ENCODE measurements at places on chromosomes 1 and 21. TPM values are rescaled to one million over a fixed set of nuclear protein-coding genes. Genes with fewer than 3 reads are reported as not detected.

GRCh38 chr1:7345516-7345915 is 425.6 kb upstream of the VAMP3 start:
- H3K27me3 ChIP-seq = no peaks in the 10 kb centered on the region
- H3K36me3 ChIP-seq = no peaks in the 10 kb centered on the region
- no peak overlapping the region for H3K27ac ChIP-seq
- no peak overlapping the region for H3K4me3 ChIP-seq
- H3K4me1 ChIP-seq = no peaks in the 10 kb centered on the region

GRCh38 chr1:9900142-9901043 is 9.7 kb downstream of the CTNNBIP1 start:
- no peaks in the 10 kb centered on the region for H3K36me3 ChIP-seq
- H3K4me3 ChIP-seq = no peak overlapping the region
- H3K4me1 ChIP-seq = peaks cover 18% of the 10 kb centered on the region
- H3K27me3 ChIP-seq = no peaks in the 10 kb centered on the region
- DNase-seq = no peak

GRCh38 chr1:179549368-179549700 is 26.4 kb downstream of the NPHS2 start:
- no peaks in the 10 kb centered on the region for H3K4me1 ChIP-seq
- DNase-seq = no peak
- no peak overlapping the region for H3K4me3 ChIP-seq
- H3K36me3 ChIP-seq = no peaks in the 10 kb centered on the region
- no peaks in the 10 kb centered on the region for H3K27me3 ChIP-seq
- no peak overlapping the region for H3K27ac ChIP-seq

DNA sequence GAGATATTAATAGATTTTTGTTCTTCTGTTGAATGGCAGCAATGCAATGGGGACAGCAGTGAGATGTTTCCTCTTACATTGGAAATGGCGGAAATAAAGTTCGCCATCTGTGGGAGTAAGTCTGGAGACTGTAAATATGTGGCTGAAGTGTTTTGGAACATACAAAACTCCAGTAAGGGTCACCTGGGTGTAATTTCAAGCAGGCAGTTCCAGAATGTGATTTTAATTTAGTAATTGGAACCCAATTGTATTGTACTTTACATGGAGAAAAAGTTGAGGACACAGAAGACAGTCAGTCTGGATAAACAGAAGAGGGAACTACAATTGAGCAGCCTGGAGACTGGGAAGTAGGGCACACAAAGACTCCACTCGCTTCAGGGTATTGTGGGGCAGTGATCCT is 108.6 kb downstream of the NTMT2 start:
- no peaks in the 10 kb centered on the region for H3K36me3 ChIP-seq
- H3K4me3 ChIP-seq = no peak overlapping the region
- no peaks in the 10 kb centered on the region for H3K27me3 ChIP-seq
- no peak for DNase-seq
- H3K27ac ChIP-seq = no peak overlapping the region

DNA sequence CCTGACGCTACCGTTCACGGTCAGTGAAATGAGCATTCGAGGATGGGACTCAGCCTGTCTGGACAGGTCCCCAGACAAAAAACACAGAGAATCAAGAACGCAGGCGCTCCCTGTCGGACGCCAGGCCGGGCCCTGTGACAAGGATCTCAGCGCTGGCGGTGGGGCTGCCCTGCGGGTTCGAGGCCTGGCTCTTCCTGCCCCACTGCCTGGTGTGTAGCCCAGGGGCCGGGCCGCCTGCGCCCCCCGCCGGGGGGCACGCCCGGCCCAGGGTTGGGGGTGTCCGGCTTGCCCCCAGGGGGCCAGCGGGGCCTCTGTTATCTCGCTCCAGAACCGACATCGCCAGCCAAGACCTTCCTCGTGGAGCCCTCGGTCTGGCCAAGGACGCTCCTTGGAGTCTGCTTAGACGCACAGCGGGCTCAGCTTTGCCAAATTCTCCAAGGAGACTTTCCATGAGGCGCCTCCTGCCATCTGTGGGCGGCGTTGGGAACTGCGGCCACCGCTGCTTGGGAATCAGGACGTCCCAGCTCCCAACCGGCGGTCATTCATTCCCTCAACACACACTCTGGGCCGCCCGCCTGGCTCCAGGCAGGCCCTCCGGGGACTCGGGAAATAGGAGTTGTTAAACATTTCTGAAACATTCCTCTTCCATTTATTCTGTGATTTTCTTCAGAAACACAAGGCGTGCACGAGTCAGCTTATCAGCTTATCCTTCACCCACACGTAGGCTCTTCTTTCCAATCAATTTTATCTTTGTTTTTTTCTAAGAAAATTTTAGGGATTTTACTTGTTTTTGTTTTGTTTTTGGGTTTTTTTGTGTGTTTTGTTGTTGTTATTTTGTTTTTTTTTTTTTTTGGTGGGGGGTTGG is 11.3 kb upstream of the RIPK4 start:
- H3K36me3 ChIP-seq = no peaks in the 10 kb centered on the region
- no peaks in the 10 kb centered on the region for H3K4me1 ChIP-seq
- H3K27ac ChIP-seq = no peak overlapping the region

DNA sequence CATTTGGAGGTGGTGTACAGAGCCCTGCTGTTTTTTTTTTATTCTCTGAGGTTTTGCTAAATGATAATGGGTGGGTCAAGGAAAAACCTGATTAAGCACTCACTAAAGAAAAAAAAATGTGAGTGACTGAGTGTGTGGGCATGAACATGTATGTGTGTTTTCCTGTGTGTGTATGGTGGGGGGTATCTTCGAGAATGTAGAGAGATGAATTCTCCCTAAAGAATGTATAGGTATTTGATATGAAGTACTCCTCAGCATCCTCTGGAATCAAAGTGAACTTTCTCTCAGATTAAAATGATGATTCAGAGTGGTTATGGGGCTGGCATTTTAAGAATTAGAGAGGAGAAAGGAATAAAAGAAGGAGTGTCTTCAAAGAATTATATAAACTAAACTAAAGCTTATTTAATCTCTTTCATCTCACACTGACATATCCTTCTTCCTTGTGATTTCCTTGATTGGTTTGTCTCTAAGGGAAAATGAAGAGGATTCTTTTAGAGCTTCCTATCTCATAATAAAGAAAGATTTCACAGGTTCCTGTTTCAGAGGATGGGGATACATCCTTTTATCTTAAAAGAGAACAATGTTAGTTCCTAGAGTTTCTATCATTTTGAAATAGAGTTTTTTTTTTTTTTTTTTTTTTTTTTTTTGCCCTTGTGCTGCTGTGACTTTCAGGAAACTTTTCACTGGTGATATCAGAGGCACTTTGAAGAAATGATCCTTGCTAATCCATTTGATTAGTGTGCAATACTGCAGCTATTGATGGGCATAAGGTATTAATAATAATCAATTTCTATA is 23.9 kb downstream of the S1PR1 start:
- peak overlapping the region; percentile 12 for H3K27ac ChIP-seq
- no peak overlapping the region for H3K4me3 ChIP-seq
- no peak for DNase-seq
- H3K36me3 ChIP-seq = no peaks in the 10 kb centered on the region
- H3K4me1 ChIP-seq = peaks cover 49% of the 10 kb centered on the region
- H3K27me3 ChIP-seq = no peaks in the 10 kb centered on the region

- H3K4me1 ChIP-seq = peaks cover 17% of the 10 kb centered on the region
- H3K36me3 ChIP-seq = no peaks in the 10 kb centered on the region
- H3K27me3 ChIP-seq = no peaks in the 10 kb centered on the region
- no peak overlapping the region for H3K4me3 ChIP-seq
These were observed 276.5 kb downstream of the DNM3 start for GRCh38 chr1:172117800-172118199.

DNA sequence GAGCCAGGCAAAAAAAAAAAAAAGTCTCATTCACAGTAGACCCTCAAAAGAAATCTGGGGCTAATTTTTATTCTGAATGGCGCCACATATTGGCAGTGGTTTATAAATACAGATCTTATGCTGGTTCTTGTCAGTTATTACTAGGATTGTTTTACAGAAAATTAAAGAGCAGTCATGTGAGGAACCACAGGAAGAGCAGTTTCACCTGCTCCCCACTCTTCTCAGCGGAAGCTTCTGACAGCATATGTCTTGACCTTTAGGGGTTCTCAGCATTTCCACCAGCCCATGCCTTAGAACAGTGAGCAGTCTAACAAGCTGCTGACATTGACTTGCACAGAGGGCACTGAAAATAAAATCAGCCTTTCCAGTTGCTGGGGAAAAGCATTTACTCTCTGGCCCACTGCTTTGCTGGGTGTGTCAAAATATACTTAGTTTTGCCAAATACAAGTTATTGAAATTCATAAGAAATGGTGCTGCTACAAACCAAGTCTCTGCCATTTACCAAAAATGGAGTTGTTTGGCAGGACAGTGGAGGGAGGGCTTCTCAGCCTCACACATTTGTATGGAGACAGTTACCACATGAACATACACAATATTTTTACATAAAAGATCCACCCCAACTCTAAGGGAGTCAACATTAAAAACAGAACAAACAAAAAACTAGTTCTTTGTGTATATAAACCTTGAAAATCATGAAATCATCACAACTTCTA is 144.2 kb downstream of the SYT2 start:
- DNase-seq = no peak
- peaks cover 11% of the 10 kb centered on the region for H3K4me1 ChIP-seq
- H3K36me3 ChIP-seq = peaks cover 3% of the 10 kb centered on the region

DNA sequence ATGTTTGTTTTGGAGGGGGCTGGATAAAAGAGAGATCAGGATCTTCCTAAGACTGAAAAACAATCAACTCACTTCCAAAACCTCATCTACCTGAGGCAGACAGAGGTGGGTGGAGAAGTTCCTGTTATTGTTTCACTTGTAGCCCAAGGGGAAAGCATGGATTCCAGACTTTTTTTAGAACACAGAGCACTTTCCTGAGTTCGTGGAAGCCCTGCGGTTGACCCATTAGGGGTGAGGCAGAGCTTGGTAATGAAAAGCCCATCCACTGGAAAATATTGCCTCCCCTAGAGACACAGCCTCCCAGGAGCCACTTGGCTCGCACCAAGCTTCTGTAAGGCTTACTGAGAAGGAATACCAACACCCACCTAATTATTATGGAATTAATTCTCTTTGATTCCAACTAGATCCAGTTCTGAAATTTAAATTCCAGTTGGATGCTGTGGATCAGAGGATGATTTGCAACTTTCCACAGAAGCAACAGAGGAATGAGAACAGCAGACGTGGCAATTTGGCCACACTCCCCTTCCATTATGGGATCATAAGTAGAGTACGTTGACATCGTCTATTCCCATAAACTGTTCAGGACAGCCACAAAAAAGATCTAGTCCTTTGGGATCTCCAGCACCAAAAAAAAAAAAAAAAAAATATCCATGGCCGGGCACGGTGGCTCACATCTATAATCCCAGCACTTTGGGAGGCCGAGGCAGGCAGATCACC is 4.1 kb upstream of the PEF1 start:
- no peaks in the 10 kb centered on the region for H3K36me3 ChIP-seq
- H3K27ac ChIP-seq = no peak overlapping the region
- H3K4me3 ChIP-seq = no peak overlapping the region
- H3K4me1 ChIP-seq = peaks cover 17% of the 10 kb centered on the region

DNA sequence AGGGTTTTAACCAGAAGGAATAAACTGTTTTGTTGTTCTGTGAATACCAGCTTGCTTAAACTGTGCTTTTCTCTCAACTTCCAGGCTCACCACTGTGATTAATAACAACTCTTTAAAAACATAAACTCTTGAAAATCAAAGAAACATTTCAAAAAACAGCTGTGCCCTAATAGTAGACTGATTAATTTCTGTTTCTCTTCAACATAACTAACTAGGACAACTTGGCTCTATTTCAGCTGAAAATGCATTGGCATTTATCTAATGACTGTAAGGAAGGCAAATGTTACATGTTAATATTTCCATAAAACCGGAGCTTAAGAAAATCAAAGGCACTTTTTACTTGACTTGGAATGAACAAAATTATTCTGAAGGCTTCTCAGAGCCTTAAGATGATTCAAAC is 656.1 kb upstream of the NEGR1 start:
- H3K36me3 ChIP-seq = no peaks in the 10 kb centered on the region
- H3K4me1 ChIP-seq = no peaks in the 10 kb centered on the region
- H3K27ac ChIP-seq = no peak overlapping the region
- H3K4me3 ChIP-seq = no peak overlapping the region
- no peaks in the 10 kb centered on the region for H3K27me3 ChIP-seq
- no peak for DNase-seq

DNA sequence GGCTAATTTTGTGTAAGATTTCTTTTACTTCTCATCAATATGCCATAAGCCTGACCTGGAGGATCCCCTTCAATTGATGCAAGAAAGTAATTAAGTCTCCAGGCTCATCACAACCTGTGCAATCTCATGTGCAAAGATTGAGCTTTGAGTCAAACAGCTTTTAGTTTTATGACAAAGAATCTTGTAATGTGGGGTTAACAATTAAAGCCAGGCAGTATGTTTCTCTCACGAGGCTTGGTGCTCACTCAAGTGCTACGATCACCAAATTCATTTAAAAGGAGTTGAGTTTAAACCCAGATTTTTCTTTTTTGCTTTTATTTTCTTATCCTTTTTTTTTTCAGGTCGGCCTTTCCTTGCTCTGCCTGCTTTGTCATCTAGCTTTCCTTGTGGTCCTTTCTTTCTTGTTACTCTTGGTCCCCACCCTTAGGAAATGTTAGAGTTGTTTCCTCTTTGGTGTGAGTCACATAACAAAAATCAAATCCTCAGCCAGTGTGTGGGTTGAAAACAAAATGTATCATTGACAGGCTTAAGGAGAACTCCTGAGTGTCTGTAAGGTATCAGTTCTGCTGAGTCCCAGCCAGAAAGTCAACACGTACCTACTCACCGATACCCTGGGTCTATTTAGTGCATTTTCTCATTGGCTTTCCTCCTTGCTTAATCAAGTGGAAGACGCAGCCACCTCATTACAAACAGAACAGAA is 1037.2 kb downstream of the ADGRL2 start:
- H3K36me3 ChIP-seq = no peaks in the 10 kb centered on the region
- DNase-seq = no peak
- no peaks in the 10 kb centered on the region for H3K4me1 ChIP-seq
- no peak overlapping the region for H3K27ac ChIP-seq
- no peaks in the 10 kb centered on the region for H3K27me3 ChIP-seq

DNA sequence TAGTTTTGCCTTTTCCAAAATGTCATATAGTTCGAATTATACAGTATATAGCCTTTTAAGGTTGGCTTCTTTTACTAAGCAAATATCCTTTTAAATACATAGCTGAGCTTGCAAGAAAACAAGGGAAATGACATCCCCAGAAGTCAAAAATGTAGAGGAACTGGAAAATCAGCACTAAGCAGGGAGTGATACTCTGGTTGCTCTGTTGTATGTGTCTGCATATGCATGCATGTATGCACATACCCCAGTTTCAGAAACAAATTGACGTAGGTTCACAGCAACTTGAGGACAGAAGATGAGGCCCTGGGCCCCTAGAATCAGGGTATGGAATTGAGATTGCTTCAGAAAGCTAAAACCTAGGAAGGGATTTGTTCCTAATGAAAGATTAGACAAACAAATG is 75.1 kb upstream of the GNG4 start:
- no peak overlapping the region for H3K4me3 ChIP-seq
- H3K27ac ChIP-seq = no peak overlapping the region

Gene GLRX2
- 9.5 TPM for total RNA-seq

Gene PLA2G2A
- not detected for total RNA-seq

Gene AMIGO1
- 7.8 TPM for total RNA-seq

Gene BSND
- not detected for total RNA-seq
